Activated CD4-positive, alpha-beta T cell treated with anti-CD3 and anti-CD28 coated beads for 1 hour (primary cell): ENCODE measurements at places on chromosomes 11 and 22.

GRCh38 chr11:120261931-120262330 lies 22.0 kb downstream of the POU2F3 start:
- DNase-seq: no peak

- no peak for DNase-seq
Observed at GRCh38 chr11:69215784-69216415, 60.2 kb downstream of the SMIM38 start.

DNA sequence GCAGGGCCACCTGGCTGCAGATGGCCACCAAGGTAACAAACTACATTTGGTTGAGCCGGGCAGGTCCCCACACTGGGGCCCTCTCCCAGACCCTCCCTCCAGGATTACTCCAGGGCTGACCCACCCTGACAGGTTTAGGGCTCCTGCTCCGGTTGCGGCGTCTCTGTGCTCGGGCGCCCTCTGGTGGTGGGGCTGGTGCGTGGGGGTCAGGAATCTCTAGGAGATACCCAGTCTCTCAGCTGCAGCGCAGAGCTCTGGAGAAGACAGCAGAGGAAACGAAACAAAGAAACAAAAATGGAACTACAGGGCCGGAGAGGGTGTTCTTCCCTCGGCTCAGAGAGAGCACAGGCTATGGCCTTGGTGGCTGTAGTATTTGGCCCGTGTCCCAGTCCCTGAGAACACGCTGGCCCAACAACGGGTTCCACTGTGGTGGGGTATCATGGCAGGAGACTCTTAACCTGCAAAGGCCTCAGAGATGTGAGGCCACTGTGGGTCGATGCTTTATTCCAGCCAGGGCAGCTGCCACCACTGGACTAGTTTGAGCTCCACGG lies 2.4 kb downstream of the C11orf96 start:
- peak; percentile 37 for DNase-seq

- DNase-seq: no peak
Observed at GRCh38 chr11:27599217-27599616, 92.6 kb upstream of the LIN7C start.

- no peak for DNase-seq
Observed at GRCh38 chr11:92765965-92766371, 203.5 kb upstream of the MTNR1B start.

- no peak for DNase-seq
Observed at GRCh38 chr11:119578521-119579191, 150.3 kb downstream of the NECTIN1 start.

DNA sequence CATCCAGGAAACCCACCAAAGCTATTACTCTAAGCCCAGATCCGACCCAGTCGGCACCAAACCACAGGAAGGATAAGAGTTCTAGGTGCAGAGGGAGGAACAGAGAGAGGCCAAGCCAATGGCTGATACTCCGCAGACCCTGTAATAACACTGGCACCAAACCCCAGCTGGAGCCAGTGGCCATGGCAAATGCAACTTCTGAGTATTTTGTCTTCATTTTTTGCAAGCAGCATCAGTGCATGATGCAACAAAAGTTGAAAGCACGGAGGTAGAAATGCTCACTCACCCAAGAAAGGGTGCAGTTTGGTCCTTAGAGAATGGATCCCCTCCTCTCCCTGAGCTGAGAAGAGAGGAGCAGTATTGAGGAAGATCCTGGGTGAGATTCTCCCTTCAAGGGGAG lies 2.8 kb downstream of the TMEM121B start:
- no peak for DNase-seq

DNA sequence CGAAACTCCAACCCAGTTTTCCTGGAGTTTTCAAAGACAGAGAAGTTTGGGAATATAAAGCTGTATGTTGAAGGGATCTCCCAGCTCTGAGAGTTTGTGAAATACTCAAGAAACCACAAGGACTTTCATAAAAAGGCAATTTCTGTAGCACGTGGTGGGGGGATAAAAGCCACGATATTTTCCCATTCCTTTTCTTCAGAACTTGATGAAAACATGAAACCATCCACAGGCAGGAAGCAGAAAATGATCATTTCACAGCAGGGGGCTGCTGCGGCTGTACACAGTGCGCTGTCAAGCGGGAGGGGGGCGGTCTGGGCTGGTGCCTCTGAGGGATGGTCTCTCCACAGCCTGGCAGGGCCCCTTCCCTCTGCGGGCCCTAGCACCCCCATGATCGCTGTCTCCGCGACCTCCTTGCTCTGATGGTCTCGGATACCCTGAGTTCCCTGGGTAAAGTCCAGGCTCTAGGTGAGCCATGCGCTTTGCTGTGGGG lies 423.2 kb downstream of the MN1 start:
- DNase-seq: no peak

- DNase-seq: no peak
Observed at GRCh38 chr11:3170756-3171650, 5.9 kb upstream of the OSBPL5 start.

DNA sequence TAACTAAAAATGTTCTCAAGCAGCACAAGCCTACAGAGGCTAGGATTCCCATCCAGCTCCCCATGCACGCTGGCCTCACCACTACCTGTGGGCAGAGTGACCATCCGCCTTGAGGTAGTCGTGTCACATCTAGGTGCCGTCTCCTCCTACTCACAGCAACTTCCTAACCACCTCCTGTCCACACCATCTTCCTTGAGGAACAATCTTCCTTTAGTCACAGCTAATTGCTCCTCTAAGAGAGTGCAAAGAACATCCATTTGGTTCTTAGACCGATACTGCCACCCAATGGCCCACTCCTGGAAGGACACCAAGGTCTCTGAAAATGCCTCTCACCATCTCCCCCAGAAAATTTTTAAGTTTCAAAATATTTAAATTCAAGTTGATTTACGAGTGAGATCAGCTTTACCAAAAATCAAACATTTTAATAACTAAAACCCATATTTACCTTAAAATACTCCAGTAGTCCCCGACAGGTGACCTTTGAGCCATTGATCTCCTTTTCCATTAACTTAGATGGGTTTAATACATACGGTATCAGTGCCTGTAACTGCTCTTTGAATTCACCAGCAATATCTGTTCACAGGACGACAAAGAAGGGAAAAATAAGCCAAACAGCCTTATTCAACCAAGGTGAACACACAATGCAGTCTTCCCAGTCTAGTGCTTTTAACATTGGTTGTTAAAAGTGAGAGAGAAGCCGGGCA lies 21.7 kb upstream of the PLAAT3 start:
- DNase-seq: peak; percentile 56

- DNase-seq: no peak
Observed at GRCh38 chr11:131756479-131757110, 386.2 kb downstream of the NTM start.

- DNase-seq: no peak
Observed at GRCh38 chr11:129018991-129019390, 76.3 kb upstream of the TP53AIP1 start.

GRCh38 chr11:46903846-46904245 lies 14.5 kb downstream of the LRP4 start:
- no peak for DNase-seq

- DNase-seq: no peak
Observed at GRCh38 chr11:110513846-110514437, 84.2 kb downstream of the FDX1 start.

DNA sequence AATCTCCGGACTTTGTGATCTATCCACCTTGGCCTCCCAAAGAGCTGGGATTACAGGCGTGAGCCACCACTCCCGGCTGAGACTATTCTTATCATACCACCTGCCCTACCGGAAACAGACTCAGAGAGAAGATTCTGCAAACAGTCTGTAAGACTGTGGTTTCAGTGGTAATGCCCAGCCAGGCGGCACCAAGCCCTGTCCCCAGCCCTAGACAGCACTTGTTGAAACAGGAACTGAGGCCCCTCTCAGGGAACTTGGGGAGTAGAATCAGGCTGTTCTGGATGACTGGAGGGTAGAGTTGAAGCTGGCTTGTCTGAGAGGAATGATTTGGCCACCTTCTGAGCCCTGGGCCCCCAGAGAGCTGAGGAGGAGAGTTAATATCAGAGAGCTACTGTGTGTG lies 1.3 kb upstream of the INSC start:
- DNase-seq: no peak

- DNase-seq: no peak
Observed at GRCh38 chr11:57073128-57073527, 84.4 kb downstream of the OR5AK2 start.

- DNase-seq: peak; percentile 4
Observed at GRCh38 chr11:2673250-2673610, 26.6 kb downstream of the KCNQ1OT1 start.

- DNase-seq: no peak
Observed at GRCh38 chr11:65205602-65205967, 23.9 kb downstream of the CAPN1 start.

- no peak for DNase-seq
Observed at GRCh38 chr22:29994943-29995342, 85.3 kb upstream of the HORMAD2 start.

- no peak for DNase-seq
Observed at GRCh38 chr11:104451197-104451893, 287.4 kb upstream of the PDGFD start.

GRCh38 chr11:117230286-117230961 lies 1.4 kb downstream of the PCSK7 start:
- peak; percentile 22 for DNase-seq

DNA sequence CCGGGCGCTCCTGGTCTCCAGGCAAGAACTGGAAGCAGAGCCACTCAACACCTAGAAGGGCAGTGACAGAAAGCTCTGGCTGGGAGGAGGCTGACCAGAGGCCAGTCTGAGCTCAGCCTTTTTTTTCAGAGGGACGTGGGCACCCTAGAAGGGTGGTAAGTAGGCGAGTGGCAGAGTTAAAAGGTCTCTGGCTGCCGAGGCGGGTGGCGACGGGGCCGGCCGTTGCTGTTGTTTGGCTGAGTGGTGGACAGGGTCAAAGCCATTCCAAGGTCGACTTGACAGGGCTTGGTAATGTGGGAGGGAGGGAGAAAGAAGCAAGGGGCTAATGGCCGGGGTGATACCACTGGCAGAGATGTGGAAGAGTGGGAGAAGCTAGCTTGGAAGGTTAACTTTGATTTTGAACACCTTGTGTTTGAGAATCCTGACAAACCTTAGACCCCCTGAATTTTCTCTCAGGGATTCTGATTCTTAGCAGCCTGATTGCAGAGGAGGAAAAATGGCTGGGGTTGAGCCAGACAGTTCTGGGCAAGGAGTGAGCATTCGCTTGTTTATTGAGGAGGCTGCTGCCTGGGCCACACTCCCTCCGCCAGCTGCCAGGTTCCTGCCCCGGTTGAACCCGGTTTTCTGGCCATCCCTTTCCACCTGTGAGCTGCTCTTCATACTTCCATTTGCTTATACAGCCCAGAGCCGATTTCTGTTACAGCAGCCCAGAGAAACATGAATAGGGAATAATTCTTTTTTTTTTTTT lies 868 bp upstream of the SYCE3 start:
- DNase-seq: no peak

- DNase-seq: peak; percentile 53
Observed at GRCh38 chr11:61816736-61817455, at the start of gene FADS1. Gene FADS1, minus strand, starts transcription at chr11:61817003. Its CDS starts 74 bp downstream, at chr11:61816929.

DNA sequence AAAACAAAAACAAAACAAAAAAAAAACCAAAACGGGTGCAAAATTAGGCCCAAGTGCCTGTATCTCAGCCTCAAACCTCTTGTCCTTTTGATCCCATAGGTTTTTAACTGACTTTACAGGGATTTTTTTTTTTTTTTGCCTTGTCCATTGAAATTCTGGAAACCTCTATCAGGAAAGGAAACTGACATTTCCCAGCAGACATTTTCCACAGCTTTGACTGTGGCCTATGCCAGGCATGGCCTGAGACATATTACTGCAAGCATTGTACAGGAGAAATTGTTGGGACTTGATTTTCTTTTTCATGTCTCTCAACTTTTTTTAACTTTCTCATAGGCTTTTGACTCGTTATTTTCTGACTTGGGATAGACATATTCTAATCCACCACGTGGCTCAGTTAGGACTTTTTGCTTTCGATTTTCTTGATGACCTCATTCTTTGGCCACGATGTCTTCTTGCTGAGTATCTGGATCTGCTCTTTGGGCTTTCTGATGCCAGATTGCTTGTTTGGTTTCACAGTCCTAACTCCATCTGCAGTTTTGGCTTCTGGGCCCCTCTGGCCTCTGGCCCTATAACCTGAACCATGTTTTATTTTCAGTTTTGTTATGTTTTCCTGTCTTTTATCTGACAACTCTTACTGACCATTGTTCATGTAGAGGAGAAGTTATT lies 336.1 kb upstream of the C11orf87 start:
- no peak for DNase-seq

GRCh38 chr11:72981080-72981479 lies 161.0 kb downstream of the FCHSD2 start:
- no peak for DNase-seq
